Aorta (tissue), 5 donors: ENCODE measurements at places on chromosomes 1 and 21. TPM values are rescaled to one million over a fixed set of nuclear protein-coding genes. Genes with fewer than 3 reads are reported as not detected.

DNA sequence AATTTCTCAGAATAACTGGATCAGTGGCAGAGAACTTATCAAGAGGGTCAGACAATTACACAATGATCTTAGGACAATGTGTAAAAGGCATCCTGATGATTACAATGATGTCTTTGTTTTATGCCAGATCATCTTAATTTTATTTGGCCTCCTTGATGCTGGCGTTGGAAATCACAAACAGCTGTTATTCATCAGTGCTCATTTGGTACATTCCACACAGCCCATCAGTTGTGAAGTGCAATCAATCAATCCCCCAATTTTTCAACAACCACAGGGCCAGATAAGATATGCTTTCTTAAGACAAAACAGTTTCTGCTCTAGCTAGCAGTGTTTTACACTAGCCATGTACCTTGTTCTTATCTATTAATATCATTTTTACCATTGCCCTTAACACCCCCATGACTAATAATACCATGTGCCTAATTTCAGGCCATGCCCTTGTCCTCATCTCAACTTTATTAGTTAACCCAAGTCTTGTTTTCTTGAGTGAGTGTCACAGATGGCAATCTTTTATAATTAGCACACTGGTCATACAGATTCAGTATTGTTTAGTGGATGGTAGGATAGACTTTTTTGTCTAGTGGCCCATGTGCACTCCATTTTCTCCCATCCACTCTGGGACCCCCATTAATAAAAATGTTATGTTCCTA is 40.8 kb upstream of the COL24A1 start:
- no peaks in the 10 kb centered on the region for H3K4me1 ChIP-seq
- H3K27ac ChIP-seq, result no peak overlapping the region
- H3K27me3 ChIP-seq, result no peaks in the 10 kb centered on the region

CFHR2 gene
- not detected for total RNA-seq

C1QC gene
- 203 TPM for total RNA-seq

ALX3 gene
- not detected for total RNA-seq

DNA sequence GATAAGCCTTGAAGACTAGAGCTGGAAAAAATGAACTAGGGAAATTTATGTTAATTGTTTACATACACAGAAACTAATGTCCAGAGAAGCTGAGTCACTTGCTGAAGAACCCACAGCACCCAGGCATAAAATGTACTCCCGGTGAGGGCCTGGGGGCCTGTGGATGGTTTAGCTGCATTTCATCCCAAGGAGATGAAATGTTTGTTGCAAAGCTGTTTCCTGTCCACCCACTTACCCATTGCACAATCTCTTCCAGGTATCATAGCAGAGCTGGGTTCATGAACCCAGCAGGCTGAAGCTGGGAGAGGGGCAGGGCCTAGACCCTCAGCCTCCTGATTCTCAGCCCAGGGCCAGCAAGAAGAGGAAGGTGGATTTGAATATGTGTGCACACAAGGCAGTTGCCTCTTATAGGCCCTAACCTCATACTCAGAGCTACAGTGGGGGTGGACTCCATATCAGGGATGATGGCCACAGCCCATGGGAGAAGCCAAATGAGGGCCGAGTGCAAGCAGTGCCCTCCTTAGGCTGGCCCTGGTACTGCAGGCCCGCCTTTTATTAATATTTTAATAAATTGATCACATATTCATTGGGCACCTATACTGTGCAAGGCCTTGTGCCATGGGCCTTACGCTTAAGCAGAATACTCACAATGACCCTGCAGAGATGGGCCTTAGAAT is 110.8 kb downstream of the LACTBL1 start:
- no peaks in the 10 kb centered on the region for H3K4me1 ChIP-seq
- H3K36me3 ChIP-seq, result no peaks in the 10 kb centered on the region
- DNase-seq, result no peak
- H3K27ac ChIP-seq, result no peak overlapping the region

DNA sequence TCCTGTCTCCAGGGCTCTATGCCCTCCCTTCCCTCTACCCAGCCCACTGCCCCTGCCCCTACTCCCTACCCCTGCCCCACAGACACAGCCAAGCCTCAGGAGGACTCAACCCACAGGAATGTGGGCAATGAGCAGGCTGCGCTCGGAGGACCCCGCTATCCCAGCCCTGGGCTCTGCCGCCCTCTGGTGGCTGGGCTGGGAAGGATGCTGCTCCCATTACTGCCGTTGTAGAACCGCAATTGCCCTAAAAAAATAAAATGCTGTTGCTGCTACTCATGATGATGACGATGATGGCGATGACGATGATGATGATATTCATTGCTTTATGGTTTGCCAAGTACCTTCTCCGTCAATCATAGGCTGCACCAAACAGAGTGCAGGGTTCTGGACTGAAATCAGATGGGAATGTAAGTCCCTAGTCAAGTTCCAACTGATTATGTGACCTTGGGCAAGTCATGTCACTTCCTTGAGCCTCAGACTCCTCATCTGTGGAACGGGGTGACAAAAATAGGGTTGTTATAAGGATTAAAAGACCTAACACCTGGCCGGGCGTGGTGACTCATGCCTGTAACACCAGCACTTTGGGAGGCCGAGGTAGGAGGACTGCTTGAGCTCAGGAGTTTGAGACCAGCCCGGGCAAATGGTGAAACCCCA is 24.6 kb downstream of the ARHGEF19 start:
- no peaks in the 10 kb centered on the region for H3K4me1 ChIP-seq
- H3K27ac ChIP-seq, result no peak overlapping the region
- no peak overlapping the region for H3K4me3 ChIP-seq
- peak; percentile 95 for DNase-seq

DNA sequence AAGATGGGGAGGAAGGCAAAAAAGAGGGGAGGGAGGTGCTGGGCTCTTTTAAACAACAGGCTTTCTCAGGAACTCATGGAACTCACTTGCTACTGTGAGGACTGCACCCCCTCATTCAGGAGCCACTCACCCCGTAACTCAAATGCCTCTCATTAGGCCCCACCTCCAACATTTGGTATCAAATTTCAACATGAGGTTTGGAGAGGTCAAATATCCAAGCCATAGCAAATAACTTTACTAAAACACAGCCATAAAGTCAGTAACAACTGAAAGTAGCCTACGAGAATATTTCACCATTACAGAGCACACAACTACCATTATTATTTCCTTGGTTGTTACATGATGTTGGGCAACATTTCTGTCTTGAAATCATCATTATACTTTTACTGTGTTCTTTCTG is 13.1 kb upstream of the DMRTB1 start:
- no peaks in the 10 kb centered on the region for H3K4me1 ChIP-seq
- no peak for DNase-seq
- H3K27ac ChIP-seq, result no peak overlapping the region
- H3K36me3 ChIP-seq, result no peaks in the 10 kb centered on the region

GBP6 gene
- total RNA-seq, result not detected
